ENCODE measurements at places on chromosomes 6 and 20.

GRCh38 chr20:24674921-24675605 lies 205.6 kb downstream of the SYNDIG1 start:
- DNase-seq, result no peak

DNA sequence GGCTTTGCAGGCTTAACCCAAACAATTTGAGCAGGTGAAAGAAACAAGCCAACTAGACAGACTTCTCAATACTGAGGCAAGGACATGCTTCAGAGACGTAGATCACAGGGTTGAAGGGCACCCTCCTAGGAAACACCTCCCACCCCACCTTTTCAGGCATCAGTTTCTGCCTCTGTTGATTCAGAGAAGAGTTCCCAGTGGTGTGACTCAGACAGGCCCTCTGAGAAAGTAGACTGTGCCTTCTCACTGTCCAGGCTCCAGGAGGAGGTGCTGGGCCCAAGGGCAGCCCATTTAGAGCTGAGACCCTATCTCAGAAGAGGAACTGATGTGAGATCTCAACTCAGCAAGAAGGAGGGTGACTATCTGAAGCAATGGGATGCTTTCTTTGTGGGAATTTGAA lies 108.1 kb downstream of the FAM50B start:
- no peak for DNase-seq

- DNase-seq, result no peak
Observed at GRCh38 chr6:128063850-128064539, 163.1 kb upstream of the THEMIS start.

DNA sequence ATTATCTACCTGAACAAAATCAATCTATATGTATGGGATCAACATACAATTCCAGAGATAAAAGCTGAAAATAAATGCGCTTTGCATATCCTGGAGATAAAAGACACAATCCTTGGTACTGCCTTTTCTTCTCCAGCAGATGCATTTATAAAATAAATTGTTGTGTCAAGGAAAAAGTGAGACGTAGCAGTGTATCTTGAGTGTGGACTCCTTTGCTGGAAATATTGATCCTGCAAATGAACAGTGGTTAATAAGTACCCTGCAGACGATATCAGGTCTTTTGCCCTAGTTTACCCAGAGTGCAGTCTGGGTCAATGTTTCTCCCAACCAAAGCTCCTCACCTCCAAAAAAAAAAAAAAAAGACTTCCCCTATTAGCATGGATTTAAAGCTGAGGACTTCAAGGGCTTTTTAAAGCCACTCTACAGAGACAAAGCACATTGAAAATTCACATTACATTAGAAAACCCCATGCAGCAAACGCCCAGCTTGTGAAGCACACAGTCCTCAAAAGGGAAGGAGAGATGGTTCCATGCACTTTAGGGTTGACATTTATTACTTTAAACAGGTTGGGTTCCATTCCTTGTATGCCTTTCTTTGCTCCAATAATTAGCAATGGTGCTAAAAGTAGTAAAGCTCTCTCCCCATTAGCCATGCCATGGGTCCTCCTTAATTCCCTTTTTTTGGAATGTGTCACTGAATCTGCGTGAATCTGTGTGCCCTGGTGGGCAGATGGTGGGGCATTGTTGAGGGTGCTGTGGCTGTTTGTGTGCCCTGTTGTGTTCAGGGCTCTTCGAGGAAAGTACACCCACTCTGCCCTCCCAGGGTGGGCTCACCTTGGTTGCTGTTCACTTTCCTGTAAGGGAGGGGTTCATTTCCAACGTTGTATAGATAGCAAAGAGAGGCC lies 21.1 kb downstream of the FOXA2 start:
- DNase-seq, result no peak

GRCh38 chr20:19429538-19429937 lies 217.1 kb downstream of the SLC24A3 start:
- no peak for DNase-seq

DNA sequence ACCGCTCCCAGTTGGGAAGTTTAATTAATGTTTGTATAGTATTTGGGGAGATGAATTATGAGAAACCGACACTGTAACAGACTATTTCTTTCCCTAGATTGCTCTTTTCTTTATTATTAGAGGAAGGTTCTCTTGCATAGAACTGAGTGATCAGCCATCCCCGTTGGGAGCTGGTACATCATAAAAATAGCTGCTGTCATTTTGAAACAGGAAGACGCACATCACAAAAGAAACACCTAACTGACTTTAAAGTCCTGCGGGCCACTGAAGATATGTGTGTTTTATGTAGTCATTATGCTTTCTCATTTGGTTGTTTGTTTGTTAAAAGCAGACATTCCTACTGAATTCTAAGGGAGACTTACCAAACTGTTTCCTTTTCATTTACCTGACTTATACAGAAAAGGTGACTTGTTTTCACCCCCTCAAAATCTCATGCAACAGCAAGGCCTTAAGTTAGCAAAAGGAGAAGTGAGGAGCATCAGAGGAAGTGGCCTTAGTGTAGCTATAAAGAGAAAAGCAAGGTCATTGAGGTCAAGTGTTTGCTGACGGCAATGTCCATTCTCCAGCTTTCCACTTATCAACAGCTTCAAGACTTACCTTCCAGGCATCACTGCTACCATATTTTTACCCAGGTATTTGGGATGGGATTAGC lies 91.0 kb downstream of the PKHD1 start:
- no peak for DNase-seq

DNA sequence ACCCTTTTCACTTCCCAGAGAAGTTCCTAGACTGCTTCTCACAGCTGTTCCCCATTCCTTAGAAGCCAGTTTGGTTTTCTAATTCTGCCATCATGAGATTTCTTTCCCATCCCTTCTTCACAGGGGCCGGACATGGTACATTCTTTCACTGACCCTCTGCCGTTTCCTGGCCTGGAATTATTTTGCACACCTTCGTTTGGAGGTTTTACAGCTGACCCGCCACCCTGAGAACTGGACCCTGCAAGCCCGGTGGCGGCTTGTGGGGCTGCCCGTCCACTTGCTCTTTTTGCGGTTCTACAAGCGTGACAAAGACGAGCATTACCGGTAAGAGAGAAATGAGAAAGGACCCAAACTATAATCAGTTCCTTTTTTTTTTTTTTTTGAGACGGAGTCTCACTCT lies 4.2 kb downstream of the C6orf136 start:
- no peak for DNase-seq

DNA sequence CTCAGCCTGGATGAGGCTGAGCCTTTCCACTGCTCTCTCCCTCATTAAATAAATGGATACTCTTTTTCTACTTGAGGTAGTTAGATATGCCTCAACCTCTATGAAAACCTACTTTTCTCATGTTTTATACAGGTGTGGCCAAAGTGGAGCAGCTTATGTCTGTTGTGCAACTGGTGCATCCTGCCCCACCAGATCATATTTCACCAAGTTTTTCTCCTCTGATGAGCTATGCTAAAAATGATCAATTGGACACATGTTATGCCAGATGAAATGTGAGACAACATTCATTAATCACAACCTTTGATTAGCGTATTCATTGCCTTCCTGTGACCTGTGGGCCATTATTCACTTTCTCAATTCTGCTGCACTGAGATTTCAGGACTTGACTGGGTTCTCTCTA lies 106.9 kb upstream of the NEDD9 start:
- no peak for DNase-seq

DNA sequence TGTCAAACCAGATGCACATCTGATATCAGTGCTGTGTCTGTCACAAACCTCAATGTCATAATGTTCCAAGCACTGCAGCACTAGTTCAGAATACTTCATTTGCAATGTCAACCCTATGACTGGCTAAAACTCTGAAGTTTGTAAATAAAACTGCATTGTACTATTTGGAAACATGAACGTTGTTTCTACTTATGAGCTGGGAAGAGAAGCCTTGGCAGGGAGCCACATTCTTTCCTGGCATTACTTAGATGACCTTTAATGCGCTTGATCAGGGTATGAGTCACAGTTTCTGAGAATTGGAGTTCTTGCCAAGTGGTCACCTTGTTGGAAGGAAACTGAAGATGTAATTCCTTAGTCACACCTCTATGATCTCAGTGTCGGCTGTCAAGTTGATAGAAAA lies 664.8 kb upstream of the MMS22L start:
- DNase-seq, result no peak

GRCh38 chr6:142200846-142201628 lies 54.0 kb downstream of the VTA1 start:
- no peak for DNase-seq

DNA sequence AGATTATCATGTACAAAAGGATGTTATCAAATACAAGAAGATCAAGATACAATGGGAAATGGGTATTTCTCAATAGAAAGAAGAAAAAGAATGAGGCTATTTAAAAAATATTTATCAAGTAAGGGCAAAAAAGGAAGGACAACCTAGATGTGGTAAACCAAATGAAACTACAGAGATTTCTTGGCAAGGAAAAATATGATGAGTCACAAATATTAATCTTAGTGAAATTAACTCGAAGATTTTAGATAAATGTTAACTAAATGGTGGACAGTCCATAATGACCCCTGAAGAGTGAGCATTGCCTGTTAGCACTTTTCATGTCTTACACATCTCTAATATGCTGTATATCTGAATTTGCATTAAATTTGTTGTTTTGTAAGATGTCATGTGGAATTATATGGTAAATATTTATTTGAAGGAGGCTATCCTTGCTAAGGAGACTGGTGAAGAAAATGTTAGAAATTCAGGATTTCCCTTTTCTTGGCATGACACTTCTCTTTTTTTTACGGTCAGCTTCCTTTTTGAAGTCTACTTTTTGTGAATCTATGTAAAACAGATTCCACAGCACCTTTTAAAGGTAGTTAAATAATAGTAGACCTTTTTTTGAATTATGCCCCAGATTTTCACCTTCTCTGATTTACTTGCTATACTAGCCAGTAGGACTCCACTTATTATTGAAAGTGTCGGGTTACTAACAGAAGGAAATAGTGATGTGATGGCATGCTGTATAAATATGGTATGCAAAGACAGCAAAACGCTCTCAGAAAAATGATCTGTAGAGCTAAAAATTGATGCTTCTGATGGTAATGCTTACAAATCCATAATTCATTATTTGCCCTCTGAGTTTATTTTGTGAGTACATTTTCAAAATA lies 120.5 kb downstream of the HIVEP1 start:
- DNase-seq, result no peak
